ENCODE measurements at places on chromosomes 6 and 20.

- DNase-seq: no peak
Measured at GRCh38 chr20:5150226-5151076, 23.6 kb downstream of the CDS2 start.

DNA sequence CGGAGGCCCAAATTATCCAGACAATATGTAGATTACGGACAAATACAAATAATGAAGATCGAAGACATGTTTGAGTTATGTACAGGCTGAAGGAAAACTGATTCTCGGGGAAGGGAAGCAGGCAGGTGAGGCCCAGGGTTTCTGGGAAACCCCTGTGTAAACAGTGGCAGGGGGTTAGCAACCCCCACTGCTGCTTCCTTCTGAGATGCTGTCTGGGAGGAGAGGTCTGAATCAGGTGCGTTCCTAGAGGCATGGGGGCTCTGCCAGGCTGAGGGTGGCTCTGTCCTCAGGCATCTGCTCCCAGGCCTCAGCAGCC, 7.2 kb upstream of the MDGA1 start:
- no peak for DNase-seq

DNA sequence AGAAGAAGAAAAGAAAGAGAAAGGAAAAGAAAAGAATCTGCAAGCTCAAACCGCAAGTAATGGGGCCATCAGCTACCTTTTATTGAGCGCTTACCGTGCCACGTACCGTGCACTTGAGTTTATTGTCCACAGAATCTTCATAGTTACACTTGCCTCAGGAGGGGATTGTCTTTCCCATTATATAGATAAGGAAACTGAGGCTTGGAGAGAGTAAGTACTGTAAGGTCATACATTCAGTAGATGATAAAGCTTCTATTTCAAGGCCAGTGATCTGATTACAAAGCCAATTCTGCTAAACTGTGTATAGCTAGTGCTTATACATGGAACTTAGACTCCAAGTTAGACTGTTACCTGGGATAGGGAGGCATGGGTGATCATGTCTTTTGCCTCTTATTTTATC, 110.4 kb upstream of the IYD start:
- DNase-seq: no peak

DNA sequence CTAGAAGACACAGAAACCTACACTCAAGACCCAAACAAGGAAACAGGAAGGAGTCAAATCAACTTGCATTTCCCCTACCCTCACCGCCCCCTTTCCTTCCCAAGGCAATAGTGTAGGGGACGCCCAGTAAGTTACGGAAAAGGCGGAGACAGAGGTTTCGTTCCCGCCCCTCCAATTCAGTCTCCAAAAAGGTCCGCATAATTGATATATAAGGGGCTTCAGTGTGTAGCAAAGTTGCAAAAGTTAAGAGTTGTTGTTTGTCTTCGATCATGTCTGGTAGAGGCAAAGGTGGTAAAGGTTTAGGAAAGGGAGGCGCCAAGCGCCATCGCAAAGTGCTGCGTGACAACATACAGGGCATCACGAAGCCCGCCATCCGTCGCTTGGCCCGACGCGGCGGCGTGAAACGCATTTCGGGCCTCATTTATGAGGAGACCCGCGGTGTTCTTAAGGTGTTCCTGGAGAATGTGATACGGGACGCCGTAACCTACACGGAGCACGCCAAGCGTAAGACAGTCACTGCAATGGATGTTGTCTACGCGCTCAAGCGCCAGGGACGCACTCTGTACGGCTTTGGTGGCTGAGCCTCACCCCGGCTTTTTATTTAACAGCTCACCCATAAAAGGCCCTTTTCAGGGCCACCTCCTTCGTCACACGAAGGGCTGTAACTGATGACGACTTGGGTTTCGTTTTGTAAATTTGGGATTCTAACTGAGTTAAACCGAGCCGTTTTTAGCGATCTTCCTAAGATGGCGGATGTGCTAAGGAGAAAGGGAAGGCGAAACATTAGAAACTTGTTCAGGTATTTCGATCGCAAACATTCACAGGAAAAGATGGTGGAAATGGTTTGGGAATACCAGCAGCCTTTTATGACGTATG, 124.6 kb upstream of the BTN3A2 start:
- DNase-seq: peak; percentile 94

- DNase-seq: no peak
Measured at GRCh38 chr6:107740496-107741190, 83.5 kb downstream of the SCML4 start.

DNA sequence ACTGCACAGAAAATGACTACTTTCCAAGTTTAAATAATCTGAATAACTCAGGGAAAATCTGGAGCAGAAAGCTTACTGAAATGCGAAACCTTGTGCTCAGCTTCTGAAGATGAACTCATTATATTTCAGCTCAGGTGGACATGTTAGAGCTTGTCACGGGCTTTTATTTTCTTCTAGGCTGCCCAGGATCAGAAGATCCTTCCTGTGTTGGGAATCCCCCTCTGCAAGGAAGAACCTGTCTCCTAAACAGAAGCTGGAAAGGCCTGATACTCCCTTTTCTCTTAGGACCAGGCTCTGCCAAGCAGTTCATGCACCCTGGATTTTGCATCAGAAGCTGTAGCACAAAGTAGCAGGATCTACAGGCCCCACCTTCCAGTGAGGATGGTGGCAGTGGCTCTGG, 5.1 kb upstream of the SLC2A12 start:
- no peak for DNase-seq

DNA sequence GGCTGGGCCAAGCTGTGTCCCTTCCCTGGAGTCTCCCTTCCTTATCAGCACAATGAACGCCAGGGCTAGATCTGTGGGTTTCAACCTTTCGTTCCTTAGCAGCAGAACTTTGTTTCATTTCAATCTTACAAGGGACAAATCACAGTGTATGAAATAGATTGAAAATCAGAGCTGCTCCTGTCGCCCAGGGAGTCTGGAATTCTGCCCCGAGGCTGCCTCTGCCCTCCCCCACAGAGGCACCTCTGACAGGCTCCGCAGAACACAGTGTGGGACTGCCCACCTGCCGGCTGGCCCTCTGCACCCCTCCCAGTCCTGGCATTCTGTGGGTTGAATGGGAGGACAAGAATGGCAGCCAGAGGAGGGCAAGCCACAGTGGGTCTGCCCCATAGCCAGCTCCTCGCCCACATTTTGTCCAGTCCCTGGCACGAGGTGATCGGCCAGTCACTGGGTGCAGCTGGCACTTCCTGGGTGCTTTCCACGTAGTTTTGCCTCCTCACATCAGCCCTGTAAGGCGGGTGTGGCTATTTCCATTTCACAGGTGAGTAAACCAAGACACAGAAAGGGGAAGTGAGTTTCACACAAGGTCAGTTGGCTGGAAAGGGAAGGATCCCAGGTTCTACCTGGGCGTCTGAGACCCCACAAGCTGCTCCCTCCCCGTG, 26.1 kb downstream of the MANBAL start:
- peak; percentile 34 for DNase-seq

DNA sequence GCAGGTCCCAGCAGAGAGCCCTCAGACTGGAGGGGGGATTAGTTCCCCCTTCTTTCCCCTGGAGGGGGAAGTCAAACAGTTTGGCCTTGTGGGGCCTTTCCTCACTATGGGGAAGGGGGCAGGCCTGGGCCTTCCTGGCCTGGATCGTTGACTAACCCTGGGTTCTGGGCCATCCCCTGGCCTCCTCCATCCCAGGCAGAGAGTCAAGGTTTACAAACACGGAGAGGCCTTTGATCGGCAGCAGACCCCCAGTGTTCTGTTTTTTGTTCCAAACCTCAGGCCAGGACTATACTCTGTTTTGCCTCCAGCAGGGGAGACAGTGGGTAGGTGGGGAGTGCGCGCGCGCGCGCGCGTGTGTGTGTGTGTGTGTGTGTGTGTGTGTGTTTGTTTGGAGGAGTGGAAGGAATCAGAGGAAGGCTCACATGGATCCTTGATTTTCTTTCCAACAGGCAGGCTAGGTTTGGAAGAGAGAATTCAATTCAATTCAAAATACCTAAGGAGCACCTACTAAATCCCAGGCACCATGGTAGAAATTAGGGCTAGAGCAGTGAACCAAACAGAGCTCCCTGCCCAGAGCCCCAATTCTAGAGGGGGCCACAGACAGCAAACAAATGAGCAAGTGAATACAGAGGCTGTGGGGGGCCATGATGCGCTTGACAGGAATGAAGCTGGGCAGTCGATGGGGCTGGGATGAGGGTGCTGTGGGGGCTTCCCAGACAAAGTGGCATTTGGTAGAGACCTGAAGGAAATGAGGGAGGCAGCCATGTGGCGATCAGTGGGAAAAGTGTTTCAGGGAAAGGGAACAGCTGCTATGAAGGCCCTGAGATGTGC, 14.8 kb downstream of the TP53RK start:
- peak; percentile 31 for DNase-seq

DNA sequence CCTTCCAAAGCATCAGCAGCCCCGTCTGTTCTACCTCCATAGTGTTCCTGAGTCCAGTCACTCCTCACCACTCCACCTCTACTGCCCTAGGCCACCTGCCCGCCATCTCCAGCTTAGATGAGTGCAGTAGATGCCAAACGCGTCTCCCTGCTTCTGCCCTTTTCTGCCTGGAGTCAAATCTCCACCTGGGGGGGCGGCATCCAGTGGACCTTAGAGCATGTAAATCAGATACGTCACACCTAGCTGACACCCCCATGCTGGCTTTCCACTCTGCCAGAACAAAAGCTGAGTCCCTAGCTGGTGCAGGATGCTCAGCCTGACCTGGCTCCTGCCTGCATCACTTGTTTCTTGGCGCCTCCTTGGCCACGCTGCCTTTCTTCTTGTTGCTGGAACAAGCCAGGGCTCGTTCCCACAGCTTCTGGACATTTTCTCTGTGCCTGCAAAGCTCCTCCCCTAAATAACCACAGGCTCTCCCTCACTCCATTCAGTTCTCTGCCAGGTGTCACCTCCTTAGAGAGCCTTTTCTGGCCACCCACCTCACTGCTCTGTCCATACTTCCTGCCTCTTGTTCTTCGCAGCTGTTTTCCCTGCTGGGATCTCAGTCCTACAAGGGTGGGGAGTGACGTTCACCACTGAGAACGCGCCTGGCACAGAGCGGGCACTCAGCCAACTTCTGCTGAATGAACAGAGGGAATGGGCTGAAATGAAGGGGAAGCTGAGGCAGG, 5.8 kb downstream of the DDR1 start:
- no peak for DNase-seq

GRCh38 chr6:149342525-149342924, 25.0 kb downstream of the TAB2 start:
- DNase-seq: no peak

DNA sequence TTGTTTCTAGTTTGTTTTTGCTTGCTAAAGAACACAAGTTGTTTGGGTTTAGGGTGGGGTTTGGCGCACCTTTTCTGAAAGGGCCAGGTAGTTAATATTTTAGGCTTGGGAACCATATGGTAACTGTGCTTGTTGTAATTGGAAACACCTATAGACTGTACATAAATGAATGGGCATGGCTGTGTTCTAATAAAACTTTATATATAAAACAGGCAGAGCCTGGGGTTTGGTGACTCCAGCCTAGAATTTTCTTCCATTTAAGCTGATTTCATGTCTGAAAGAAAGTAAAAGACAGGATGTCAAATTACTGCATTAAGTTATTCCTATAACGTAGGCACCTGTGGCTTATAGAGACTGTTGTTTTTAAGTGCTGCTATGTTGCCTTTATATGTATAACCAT, 36.1 kb upstream of the MAPK13 start:
- DNase-seq: no peak

DNA sequence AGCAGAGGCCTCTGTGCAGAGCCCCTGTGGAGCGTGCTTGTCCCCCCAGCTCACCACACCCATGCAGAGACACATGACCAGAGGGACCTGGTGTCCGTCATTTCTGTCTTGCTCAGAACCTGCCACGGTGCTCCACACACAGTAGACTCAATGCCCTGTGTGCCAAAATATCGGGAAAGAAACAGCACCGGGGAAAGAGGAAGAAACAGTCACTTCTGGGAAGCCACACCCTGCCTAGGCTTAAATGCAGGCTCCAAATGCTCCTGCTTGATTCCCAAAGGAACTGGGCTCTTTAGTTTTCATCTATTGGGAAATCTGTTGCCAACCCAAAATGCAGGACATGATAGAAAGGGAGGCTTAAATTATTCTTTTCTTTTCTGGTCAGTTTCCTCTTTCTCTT, 503.9 kb downstream of the CD83 start:
- no peak for DNase-seq

DNA sequence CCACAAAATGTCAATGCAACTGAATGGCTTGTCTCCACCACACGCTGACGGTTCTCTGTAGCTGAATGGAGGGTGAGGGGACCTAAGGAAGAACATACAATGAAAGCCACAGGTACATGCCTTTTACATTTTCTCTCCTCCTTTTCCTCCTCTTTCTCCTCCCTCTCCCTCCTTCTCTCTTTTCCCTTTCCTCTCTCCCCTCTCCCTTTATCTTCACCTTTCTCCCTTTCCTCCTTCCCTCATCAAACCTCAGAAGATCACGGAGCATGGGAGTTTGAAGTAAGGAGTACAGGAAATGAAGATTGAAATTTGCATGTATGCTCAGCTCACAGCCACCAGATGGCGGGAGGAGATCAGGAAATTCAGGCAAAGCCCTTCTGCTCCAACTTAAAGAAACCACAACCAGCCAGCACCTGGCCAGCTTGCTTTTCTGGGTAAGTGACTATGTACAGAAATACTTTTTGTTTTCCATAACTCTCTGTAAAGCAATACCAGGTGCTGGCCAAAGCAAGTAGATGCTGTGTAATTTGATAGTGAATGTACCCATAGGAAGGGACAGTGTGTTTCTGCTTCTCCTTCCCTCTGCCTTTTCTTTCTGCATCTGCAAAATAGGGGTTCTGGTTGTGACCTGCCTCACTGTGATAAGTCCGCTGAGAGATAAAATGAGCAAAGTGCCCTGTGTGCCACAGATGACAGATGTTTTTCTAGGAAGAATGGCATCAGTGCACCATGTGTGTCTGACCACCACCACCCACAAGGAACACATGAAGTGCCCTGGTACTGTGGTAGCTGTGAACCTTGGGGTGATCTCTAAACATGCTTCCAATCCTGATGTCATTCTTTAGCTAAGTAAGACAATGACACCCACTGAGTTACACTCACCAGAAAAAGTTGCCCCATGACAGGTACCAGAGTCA, 18.6 kb upstream of the FOXO3 start:
- peak; percentile 86 for DNase-seq

- no peak for DNase-seq
Measured at GRCh38 chr20:61682996-61683681, 382.5 kb downstream of the TAF4 start.

DNA sequence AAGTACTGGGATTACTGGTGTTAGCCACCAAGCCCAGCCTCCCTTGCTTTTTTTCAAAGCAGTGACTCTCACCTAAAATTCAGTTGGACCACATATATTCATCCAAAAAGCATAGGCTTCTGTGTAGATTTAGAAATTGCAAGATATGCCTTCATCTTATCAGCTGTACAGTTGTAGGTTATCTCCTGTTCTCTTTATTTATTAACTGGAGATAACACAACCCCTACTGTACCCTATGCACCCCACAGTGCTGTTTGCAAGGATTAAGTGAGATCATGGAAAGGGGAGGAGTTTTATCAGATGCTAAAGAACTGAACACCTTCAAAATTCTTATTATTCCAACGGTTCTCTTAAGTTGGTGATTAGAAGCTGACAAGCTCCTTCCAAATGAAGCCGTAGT, 164.4 kb upstream of the JARID2 start:
- DNase-seq: no peak

DNA sequence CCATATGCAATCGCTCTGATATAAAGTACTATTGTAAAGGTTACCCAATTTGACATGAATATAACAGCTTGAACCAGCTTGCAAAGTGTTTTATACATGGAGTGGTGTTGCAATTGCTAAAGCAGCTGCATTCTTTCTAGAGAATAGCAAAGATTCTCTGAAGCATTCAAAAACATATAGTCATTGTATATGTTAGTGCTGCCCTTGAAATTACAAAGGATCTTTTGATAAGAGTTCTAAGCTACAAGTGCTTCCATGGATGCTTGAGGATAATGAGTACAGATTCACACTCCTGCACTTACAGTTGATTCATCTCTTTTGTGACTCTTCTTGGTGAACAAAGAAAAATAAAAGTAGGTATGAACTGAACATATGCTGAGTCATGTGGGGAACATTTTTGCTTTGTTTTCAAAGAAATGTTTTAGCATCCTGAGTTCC, 175.7 kb downstream of the ALDH8A1 start:
- DNase-seq: no peak

All from NB4 (cell line).